Coronary artery (tissue), 2 donors: ENCODE measurements at places on chromosomes 2 and 18.
A peak's percentile ranks its signal among the peaks of the same experiment; 100 is the strongest.

GRCh38 chr2:219289195-219289536 lies 10.0 kb downstream of the DNAJB2 start:
- DNase-seq = peak; percentile 16

- no peak for DNase-seq
These were observed 149.4 kb downstream of the TNS1 start for GRCh38 chr2:217853301-217853881.

GRCh38 chr2:100202567-100202966 lies 60.2 kb upstream of the AFF3 start:
- no peak for DNase-seq

DNA sequence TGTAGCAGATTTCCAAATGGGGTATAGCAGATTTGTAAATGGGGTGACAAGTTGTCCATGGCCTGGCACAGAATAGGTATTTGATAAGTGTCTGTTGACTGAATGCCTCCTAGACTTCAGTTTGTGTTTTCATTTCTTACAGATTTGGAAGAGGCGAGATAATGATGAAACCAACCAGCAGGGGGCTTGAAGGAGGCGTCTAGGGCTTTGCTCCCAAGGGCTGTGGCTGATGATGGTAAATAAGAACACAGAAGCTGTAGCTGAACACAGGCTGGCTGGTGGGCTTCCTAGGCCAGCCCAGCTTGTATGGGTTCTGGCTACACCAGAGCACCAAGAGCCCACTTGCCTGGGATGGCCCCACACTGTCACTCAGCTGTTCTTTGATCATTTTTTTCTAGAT lies 19.4 kb downstream of the SFTPB start:
- DNase-seq = no peak

- DNase-seq = no peak
These were observed 562 bp downstream of the CENPA start for GRCh38 chr2:26786207-26787028.

DNA sequence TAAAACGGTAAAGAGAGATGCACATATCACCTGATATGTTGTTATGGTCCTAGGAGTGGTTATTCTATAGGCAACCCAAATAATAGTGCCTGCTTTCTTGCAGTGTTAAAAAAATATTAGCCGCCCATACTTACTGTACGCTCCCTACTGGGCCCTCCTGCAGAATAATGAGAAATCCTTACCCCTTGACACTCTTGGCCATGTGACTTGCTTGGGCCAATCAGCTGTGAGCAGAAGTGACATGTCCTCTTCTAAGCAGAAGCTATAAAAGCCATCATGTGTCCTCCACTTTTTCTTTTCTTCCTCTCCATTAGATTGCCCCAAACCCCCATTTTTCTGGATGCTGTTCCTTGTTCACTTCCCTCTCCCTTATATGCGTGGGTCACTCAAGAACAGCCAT lies 90.5 kb upstream of the SPRED2 start:
- no peak for DNase-seq

DNA sequence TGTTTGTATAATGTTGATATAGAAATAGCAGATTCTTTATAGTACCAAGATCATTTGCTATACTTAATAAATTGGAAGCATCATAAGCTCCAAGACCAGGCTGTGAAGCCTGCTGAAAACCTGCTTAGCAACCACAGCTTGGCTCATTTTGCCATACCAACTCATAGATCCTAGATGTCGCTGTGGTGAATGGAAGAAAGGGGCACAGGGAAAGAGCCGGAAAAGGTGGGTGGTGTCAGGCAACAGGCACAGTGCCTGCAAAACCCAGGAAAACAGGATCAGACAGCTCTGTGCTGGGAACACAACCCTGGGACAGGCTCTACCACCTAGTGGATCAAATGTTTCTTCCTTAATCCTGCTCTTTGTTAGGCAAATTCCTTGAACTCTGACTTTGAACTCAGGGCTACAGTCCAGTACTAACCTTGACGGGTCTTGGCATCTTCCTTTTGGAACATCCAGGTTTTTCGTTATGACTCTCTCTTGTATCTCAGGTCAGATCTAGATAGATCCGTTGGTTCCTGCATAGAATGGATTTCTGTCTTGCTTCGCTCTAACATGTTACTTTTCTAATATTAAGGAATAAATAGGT lies 31.6 kb downstream of the TWSG1 start:
- DNase-seq = no peak

GRCh38 chr2:15169326-15170069 lies 391.6 kb downstream of the NBAS start:
- DNase-seq = peak; percentile 65

GRCh38 chr2:28408764-28409599 lies 16.3 kb downstream of the FOSL2 start:
- DNase-seq = no peak

DNA sequence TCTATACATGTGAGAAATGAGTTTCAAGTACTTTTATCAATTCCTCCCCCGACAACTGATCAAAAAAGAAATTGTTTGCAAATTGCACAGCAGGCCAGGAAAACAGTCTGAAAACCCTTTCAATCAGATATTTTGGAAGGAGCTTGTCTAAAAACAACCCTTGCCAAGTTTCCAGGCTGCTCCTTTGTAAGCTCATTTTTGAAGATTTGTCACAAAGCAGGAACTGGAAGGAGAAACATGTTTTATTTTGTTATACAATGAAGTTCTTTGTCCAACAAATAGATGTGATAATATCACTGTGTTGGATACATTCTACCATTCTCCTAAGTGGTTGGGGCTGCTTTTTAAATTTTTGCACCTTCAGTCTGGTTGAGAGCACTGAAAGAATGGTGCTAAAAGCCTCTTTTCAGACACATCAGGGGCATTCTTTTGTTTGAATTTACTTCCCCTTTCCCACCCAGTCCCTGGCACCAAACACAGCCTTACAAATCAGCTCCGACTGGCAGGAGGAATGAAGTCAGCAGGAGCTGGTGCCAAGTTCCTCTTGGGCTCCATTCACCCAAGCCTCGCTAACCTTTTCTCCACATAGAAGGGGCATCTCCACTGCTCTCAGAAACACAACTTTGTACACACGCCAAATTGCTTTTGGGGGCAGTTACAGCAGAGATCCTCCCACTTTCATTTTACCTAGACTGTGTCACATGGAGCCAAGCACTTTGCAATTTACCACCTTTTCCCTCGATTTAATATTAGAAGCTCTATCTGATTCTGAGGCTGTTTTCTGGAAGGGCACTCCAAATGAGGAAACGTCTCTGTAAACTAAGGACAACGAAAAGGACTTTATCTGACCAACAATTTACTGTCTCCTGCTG lies 88.0 kb downstream of the C1D start:
- no peak for DNase-seq

DNA sequence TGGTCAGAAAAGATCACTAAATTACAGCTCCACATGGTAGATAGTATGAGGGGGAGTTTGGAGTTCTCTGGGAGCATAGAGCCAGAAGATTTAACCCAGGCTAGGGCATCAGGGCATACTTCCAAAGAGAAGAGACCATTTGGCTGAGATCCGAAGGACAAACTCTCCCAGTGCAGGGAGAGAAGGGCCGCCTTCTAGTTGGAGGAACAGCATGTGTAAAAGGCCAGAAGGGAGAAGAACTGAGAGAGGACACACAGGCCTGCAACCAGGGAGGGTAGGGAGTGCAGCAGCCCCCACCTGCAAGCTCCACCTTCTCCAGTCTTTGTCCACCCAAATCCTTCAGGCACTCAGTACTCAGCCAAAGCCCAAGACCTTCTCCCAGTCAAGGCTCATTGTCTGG lies 182.0 kb downstream of the GFPT1 start:
- DNase-seq = no peak

DNA sequence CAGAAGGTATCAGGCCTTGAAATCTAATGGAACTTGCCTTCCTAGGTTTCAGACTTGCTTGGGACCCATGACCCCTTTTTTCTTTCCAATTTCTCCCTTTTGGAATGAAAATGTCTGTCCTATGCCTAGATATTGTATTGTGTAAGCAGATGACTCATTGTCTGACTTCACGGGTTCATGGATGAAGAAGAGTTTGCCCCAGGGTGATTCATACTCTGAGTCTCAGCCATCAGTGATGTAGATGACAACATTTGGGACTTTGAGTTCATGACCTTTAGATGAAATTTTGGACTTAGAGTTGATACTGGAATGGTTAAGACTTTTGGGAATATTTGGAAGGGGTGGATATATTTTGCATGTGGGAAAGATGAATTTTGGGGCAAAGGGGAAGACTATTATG lies 11.2 kb upstream of the SCYGR5 start:
- DNase-seq = no peak

DNA sequence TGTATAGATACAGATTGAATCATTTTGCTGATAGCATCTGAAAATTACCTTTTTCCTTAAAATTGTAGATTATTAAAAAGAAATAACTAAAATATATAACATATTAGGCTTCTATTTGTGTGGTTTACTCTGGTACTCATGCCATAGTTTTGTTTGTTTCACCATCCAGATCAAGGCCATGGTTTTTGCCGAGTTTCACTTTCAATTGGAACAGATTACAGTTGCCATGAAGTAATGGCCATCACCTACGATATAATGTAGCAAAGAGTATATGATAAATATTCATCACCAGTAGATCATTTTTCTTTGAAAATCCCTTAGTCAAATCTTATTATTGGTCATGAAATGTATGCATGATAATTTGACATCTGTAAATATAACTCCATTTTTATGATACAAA lies 11.9 kb upstream of the DNAH7 start:
- no peak for DNase-seq

DNA sequence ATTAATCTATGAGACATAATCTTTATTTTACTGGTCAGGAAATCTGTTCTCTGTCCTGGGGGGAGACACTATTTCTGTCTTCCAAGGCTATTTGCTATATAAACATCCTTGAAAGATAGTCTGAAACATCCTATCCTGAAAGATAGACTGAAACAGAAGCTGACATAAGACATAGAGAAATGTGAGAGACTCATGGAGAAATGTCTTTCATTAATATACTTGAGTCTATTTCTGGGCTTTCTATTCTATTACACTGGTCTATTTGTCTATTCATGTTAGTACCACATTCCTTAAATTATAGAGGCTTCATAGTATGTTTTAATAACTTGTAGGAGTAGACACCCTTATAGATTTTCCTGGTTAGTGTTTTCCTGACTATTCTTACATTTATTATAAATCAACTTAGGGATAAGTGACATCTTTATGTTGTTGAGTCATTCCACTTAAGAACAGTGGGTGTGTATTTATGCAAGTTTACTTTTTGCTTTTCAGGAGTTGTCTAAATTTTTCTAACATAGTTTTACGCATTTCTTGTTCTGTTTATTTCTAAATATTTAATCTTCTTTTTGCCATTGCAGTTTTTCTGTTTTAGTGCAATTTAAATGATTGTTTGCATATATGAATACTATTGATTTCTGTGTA lies 244.9 kb upstream of the ZSWIM2 start:
- DNase-seq = no peak

- DNase-seq = peak; percentile 78
These were observed 15.9 kb downstream of the KIDINS220 start for GRCh38 chr2:8821276-8822217.

DNA sequence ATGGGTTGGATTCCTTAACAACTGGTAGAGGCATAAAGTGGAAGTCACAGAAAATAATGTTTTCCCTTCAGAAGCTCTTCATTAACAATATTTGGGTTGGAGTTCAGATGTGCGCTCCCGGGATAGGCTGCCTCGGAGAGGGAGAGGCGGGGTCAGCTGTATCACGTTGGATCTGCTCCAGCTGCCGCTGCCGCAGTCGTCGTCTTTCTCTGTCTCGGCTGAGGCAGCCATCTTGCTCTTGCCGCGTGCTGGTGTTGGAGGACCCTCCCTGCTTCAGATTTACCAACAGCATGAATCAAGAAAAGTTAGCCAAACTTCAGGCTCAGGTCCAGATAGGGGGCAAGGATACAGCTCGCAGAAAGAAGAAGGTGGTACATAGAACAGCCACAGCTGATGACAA lies 35.1 kb downstream of the TANC1 start:
- DNase-seq = no peak

- DNase-seq = no peak
These were observed 93.3 kb downstream of the CDH20 start for GRCh38 chr18:61426492-61427053.

DNA sequence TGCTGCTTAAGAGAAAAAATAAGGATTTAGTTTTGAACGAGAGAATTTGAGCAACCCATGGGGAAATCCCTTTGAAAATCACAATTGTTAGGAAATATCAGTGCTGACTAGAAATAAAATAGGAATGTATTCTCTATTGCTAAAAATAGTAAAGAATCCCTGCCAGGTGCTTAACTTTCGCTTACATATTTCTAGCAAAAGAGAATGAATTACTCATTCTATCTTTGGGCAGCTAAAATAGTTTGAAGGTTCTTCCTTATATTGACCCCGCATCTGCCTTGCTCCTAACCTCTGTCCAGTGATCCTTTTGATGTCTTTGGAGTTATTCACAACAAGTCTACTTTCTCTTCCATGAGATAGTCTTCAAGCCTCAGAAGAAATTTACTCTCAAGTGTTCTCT lies 103.8 kb downstream of the PLCL1 start:
- no peak for DNase-seq

DNA sequence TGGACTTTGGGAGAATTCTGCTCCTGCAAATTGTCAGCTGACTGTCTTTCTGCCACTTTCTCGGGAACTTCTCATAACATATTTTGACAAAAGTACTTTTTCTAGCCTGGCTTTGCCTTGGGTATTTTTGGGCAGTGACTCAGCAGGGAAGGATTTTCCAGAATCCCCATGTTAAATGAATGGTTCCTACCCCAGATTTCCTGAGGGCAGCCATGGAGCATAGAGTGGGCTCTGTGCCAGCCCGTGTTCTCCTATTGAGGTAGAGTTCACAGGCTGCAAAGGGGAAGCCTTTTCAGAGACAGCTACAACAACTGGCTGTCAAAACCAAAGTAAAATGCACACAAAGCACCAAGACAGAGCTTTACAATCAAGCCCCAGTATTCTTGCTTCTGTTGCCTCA lies 59.8 kb downstream of the BMP10 start:
- no peak for DNase-seq

DNA sequence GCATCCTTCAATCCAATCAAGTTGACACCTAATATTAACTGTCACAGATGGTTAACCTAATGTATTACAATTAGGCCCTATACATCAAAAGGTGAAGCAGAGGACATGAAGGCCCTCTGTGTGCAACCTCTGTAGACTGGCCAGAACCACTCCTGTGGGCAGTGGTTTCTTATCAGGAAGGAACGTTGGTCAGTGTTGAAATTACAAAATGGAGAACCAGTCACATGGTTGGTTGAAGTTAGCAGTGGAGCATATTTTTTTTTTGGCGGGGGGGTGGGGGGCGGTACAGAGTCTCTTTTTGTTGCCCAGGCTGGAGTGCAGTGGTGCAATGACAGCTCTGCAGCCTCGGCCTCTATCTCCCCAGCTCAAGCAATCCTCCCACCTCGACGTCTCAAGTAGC lies 19.8 kb downstream of the RNU2-63P start:
- DNase-seq = no peak

GRCh38 chr2:222381566-222381965 lies 42.8 kb upstream of the SGPP2 start:
- DNase-seq = no peak
